Stimulated activated CD8-positive, alpha-beta memory T cell treated with anti-CD3 and anti-CD28 coated beads, Interleukin-7, amount 100 ng/mL, for 1 hour (primary cell): ENCODE measurements at places on chromosomes 4 and X.

- DNase-seq, result no peak
Observed at GRCh38 chr4:140156529-140157171, 2.7 kb upstream of the MAML3 start.

DNA sequence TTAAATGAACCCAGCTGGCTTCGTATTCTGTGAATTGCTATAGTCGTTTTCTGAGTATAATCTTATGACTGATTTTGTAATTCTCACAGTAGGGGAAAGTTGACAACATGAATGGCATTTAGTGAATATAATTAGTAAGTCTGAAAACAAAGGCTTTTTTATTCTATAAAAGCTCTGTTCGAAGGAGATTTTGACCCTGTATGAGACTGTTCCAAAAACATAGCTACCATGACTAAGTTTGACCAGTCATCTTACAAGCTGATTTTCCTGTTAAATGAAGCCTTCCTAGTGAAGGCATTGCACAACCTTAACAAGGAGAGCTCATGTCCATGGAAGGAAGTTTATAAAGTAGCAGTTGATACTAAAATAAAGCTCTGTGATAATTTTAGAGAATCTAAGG lies 242.3 kb downstream of the RPA4 start:
- DNase-seq, result no peak

DNA sequence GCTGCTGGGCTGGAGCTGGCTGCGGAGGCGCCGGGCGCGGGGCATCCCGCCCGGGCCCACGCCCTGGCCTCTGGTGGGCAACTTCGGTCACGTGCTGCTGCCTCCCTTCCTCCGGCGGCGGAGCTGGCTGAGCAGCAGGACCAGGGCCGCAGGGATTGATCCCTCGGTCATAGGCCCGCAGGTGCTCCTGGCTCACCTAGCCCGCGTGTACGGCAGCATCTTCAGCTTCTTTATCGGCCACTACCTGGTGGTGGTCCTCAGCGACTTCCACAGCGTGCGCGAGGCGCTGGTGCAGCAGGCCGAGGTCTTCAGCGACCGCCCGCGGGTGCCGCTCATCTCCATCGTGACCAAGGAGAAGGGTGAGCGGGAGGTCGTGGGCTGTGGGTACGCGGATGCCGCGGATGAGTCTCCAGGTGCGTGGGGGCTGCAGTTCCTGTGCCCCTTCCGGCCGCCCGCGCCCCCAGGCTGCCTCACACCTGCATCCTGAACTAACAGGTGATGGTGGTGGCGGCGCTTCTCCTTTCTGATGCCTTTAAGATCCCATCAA lies 499 bp downstream of the CYP2U1 start:
- no peak for DNase-seq

DNA sequence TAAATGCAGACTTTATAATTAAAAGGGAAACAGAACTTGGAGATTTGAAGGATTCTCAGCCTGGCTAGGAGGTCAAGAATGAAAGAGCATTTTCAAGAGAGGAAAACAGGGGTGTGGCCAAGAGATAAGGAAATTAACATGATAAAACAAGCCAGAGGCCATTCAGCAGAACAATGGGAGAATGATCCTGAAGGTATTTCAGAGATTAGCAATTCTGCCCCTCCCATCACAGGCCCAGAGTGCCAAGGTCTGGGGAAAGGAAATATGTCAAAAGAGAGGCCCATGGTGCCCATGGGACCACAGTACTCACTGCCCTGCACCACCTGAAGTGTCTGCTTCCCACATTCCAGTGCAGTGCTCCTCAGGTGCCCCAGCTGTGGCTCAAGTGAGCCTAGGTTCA lies 188.5 kb upstream of the STS start:
- no peak for DNase-seq

DNA sequence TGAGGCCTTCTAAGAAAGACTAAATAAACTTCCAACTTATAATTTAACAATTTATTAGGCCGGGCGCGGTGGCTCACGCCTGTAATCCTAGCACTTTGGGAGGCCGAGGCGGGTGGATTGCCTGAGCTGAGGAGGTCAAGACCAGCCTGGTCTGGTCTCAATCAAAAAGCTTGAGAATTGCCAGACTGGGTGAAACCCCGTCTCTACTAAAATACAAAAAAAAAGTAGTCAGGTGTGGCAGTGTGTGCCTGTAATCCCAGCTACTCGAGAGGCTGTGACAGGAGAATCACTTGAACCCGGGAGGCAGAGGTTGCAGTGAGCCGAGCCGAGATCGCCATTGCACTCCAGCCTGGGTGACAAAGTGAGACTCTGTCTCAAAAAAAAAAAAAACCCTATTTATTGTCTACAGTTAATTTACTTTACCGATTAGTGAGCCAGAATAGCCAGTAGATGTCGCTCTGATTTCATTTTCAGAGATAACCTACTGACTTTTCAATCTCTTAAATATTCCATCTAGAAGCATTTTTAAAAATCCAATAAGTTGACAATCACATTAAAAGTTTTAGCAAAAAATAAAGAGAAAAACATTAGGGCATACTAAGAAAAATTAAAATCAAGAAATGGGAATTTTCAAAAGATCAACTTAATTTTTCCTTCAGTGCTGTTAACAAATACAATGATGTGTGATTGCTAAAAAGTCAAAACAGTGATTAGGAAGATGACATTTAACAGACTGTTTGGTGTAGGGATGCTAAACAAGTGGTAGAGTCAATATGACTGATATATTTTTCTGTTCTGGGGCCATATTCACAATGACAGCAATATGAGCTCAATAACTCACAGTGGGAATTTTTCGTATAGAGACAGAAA lies 4.3 kb upstream of the SHROOM3 start:
- no peak for DNase-seq
